Stimulated activated memory B cell treated with anti-CD40 and anti-IgM and Interleukin-4, amounts not matched to agents 10 μg/mL and 1 μg/mL and 100 μg/mL, for 72 hours (primary cell): ENCODE measurements at places on chromosomes 7 and 10.

- ATAC-seq = no peak
Observed at GRCh38 chr10:80924063-80924952, 386.6 kb downstream of the SH2D4B start.

DNA sequence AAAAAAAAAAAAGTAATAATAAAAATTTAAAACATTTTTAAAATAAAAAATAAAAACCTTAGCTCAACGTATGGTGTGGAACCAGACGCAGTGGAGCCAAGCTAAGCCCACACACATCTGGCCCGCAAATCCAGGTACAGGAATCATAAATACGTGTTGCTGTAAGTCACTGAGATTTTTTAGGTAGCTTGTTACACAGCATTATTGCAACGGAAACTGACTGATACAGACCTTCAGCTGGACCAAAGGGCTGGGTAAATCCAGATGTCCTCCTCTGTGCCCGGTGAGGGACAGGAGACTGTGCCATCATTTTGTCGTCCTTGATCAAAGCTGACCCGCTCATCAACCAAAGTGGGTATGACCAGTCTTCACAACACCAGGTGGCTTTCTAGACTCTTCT is 104.9 kb downstream of the TMEM130 start:
- ATAC-seq = no peak

DNA sequence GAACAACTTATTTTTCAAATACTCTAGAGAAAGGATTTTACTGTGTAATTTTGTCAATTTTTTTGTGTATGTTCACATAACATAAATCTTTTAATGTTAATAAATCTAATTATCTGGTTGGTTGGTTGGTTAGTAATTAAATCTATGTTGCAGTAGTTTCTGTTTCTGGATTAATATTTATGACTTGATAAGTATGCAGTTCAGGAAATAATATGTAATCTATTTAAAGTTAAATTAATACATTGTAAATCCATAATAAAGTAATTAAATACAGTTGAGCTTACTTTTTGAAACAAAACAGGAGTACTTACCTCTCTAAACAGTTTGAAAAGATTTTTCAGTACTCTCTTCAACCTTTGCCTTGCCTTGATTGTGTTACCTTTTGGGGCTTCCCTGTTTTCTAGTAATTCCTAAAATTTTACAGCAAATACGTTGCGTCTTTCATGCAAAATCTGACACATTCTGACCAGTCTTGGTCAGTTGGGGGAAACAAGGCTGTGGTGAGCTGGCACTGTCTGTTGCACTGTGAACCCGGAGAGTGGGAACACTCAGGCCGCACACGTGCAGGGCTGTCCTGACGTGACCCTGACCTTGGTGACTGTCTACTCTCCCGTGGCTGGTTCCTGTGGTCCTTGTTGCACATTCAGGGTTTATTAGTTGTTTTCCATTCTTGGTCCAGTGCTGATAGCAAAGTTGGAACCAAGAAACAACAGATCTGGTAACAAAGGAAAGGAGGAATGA is 45.6 kb upstream of the FGL2 start:
- ATAC-seq = no peak

DNA sequence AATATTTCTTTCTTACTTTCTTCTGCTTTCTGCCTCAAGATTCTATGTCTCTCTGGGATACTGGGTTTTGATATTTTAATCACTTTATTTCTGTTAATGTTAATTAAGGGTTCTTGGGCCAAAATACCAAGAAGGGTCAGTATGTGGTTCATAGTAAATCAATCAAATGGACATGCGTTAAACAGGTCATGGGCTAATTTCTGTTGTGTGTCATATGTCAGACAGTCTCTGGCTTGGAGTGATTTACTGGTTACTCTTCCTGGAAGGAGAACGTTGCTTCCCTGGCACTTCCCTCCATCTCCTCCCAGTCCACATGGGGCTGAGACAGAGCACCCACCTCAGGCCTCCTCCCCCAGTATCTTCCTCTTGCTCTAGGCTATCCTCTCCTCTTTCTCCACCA is 489.1 kb downstream of the SUGCT start:
- no peak for ATAC-seq

- no peak for ATAC-seq
Observed at GRCh38 chr7:128408709-128409595, 830 bp downstream of the IMPDH1 start.

- ATAC-seq = peak; percentile 47
Observed at GRCh38 chr10:110852255-110852896, 19.4 kb upstream of the PDCD4 start.

DNA sequence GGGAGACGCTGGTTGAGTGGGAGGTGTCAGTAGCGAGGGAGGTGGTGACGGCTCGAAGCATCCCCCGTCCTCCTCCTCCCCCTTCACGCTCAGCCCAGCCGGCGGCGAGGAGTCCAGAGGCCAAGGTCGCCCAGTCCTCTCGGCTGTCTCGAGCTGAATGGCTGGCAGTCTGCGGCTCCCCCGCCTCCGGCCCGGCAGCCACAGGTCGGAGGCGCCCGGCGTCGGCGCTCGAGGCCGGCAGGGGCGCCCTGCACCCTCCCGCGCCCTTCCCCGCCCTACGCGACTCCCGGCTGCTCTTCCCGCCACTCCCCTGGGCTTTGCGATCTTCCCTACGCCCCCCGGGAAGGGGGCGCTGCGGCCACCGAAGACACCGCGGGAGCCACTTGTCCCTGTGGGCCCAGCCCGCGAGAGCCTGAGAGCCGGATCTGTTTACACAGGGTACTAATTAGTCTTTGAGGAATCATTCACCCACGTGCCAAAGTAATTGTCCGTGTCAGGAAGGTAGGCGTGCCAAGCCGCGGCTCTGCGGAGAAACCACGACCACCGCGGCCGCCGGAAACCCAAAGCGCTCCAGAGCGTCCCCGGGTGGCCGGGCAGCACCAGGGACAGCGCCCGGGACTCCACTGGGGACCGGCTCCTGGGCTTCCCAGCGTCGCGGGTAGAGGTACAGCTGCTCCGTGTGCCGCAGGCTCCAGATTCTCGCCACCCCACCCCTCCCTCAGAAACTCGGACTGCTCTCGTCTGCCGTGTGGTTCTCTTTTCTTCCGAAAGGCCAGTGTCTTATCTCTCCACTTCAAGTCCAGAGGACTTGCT is at the start of gene NXPH1:
Gene NXPH1, plus strand, starts transcription at position 133 of the 813 bp plus-strand sequence.
- ATAC-seq = peak; percentile 17

GRCh38 chr10:117221156-117221711 is 19.7 kb upstream of the SLC18A2 start:
- no peak for ATAC-seq

GRCh38 chr10:125423569-125423968 is 259.4 kb downstream of the TEX36 start:
- ATAC-seq = no peak

DNA sequence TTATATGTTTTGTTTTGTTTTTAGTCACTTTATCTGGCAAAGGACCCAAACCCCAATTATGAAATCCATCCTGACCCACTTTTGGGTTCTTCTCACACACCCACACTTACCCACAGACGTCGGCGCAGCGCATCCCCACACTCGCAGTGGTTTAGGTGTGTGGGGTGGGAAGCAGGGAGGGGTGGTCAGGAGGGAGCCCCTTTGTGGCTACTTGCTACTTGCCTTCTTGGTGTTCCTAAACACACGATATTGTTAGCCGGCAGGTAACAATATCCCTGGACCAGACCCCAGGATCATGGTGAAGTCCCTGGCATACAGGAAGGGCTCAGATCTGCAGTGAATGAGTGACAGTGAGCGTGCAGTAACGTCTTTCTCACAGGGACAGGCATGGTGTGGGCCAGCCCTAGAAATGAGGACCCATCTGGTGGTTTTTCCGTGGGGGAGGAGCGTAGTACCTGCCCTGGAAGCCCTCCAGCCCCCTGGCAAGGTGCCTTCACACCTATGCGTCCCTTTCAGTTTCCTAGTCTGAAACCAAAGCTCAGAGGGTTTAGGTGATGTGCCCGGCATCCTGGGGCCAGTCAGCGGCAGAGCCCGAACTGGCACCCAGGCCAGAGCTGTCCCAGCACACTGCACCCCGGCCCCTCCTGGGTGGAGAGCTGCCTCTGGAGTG is 4.4 kb downstream of the SPOCK2 start:
- ATAC-seq = no peak
